ENCODE measurements at places on chromosomes 4 and X.
A peak's percentile ranks its signal among the peaks of the same experiment; 100 is the strongest.

DNA sequence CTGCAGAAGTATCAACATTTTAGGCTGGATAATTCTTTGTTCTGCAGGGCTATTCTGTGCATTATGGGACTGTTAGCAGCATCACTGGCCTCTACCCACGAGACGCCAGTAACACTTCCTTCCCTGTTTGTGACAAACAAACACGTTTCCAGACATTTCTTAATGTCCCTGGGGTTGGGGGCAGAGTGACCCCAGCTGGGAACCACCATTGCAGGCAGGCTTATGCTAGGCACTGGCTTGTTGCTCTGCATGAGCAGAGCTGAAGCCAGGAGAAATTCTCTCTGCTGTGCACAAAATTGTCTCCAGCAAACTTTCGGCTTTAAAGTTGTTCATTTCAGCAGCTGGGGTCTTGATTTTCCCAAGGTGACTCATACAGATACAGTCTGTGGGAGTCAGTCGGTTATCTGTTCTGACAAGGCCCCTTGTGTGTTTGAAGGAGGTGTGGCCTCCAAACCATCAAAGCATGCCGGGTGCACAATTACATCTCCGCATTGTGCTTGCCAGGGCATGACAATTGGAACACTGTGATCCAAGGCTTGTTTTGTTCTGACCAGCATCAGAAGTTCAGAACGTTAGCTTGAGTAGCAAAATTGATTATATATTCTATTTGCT is 156.4 kb upstream of the BOD1L1 start:
- DNase-seq: no peak

DNA sequence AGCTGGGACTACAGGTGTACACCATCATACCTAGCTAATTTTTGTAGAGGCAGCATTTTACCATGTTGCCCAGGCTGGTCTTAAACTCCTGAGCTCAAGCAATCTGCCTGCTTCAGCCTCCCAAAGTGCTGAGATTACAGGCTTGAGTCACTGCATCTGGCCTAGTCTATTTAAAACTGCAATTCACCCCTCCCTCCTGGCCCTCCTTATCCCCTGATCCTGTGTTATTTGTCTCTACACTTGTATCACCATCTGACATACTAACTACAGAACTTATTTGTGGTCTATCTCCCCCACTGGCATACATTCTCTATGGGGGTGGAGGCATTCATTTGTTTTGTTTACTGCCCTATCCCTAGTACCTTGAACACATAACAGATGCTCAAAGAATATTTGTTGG is 23.7 kb downstream of the CC2D2A start:
- DNase-seq: no peak

DNA sequence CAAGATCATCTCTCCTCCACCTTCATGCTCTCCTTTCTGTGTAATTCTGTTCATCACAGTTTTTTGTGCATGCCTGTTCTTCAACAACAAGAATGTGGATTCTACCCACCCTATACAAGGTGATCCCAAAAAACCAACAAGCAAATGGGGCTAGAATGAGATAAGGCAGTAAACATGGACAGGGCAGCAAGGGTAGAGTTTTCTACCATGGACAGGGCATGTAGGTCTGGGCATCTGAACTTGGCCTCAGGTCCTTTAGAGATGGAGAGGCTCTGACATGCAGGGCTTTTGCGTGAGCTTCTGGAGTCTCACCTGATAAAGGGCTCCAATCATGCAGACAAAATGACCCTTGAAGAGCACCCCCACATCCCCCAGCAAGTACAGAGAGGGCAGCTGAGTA is 36.4 kb downstream of the MAP7D2 start:
- DNase-seq: no peak

DNA sequence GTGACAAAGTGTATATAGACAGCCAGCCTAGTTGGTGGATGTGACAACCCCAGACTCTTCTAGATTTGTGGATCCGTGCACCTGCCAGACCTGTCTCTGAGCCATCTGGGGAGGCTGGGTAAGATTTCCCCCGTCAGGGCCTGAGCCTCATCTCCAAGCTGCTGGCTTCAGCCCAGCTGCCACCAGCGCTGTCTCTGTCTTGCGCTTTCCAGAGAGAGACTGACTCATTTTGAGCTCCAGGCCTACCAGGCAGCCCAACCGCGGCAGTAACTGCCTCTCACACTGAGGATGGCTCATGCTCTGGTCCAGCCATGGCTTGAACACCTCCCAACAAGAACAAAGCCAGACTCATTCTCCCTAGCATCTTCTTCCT is 26.4 kb downstream of the NOP14 start:
- no peak for DNase-seq

DNA sequence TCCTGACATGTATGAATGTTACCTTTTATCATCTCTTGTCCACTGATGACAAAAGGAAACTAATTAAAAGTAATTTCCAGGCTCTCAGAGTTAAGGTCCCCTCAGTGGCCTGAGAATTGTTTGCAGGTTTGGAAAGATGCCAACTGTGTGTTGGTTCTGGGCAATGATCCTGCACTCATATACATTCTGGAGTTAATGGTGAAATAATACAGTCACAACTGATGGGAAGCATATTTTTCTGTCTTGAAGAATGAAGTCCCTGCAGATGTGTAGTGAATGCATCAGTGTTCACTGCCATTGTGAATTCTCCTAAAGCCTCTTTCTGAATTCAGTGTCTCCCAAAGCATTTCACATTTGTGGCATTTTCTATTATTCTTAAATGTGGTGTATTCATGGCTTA is 238.1 kb upstream of the PPP1R2C start:
- no peak for DNase-seq

DNA sequence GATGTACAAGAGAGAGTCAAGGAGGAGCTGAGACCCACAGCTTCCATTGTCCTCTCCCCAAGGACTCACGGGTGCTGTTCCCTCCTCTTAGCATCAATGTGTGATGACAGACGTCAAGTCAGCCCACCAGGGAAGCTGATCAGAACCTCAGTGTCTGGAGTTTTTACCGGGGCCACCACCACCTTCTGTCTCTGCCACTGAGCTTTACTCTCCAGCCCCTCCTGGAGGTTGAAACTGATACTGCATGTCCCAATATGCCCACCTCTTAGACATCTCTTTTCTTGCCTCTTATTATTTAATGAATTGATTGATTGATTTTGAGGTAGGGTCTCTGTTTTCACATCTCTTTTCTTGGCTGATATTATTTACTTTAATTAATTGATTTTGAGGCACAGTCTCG is 10.3 kb upstream of the AKAP17A start:
- peak; percentile 13 for DNase-seq

GRCh38 chr4:55736605-55737183 is 82.9 kb upstream of the EXOC1L start:
- DNase-seq: no peak

- no peak for DNase-seq
These were observed 654.4 kb upstream of the TENM3 start for GRCh38 chr4:181588733-181589302.

DNA sequence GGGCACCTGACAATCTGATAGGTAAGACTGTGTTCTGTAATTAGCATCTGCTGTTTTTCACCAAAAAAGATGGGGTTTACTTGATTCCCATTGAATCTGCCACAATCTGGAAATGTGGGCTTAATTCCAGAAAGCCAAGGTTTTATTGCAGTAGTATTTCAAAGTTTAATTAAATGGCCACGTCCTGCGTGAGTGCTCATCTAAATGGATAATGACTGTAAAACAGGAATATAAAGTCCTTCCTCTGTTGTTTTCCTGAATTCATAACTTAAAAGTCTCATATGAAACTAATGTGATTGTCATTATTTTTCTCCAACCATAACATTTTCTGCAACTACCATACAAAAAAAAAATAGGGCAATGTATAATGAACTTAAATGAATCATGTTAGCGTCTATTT is 2.4 kb downstream of the PGM2 start:
- no peak for DNase-seq

DNA sequence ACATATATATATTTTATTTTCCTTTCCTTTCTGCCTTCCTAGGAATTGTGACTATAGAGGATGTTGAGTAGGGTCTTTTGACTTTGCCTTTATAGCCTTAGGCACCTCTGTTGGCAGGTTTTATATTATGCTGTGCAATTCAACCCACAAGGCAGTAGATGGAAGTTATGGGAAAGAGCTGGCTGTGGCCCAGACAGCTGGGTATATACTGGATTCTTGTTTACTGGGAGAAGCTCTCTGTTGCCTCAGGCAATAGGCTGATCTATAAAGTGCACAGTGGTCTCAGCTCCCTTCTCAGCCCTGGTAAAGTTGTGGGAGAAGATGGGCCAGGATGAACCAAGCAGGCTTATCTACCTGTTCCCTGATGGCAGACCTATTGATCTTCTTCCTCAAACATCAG is 342.0 kb downstream of the GBA3 start:
- no peak for DNase-seq

- no peak for DNase-seq
These were observed 114.8 kb upstream of the MAP9 start for GRCh38 chr4:155491336-155492120.

GRCh38 chrX:97609938-97610337 is 726.2 kb downstream of the RPA4 start:
- no peak for DNase-seq

GRCh38 chrX:136261321-136261720 is 10.1 kb upstream of the MAP7D3 start:
- no peak for DNase-seq

GRCh38 chr4:38323141-38323641 is 340.8 kb upstream of the KLF3 start:
- DNase-seq: no peak

- no peak for DNase-seq
These were observed 56.5 kb upstream of the ACSL1 start for GRCh38 chr4:184882276-184882675.

DNA sequence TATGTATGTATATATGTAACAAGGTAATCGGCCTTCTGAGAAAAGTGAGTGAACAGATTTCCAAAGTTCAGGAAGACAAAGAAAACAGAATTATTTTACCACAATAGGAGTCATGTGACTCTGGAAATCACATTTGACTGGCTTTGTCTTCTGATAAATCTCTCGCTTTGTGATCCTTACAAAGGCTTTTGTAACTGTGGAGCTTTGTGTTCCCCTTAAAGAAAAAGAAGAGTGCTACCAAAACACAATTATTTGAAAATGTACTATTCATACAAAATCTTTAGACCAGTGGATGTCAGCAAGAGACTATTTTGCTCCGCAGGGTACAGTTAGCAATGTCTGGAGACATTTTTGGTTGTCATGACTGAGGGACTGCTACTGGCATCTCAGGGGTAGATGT is 238.8 kb downstream of the LDB2 start:
- no peak for DNase-seq

DNA sequence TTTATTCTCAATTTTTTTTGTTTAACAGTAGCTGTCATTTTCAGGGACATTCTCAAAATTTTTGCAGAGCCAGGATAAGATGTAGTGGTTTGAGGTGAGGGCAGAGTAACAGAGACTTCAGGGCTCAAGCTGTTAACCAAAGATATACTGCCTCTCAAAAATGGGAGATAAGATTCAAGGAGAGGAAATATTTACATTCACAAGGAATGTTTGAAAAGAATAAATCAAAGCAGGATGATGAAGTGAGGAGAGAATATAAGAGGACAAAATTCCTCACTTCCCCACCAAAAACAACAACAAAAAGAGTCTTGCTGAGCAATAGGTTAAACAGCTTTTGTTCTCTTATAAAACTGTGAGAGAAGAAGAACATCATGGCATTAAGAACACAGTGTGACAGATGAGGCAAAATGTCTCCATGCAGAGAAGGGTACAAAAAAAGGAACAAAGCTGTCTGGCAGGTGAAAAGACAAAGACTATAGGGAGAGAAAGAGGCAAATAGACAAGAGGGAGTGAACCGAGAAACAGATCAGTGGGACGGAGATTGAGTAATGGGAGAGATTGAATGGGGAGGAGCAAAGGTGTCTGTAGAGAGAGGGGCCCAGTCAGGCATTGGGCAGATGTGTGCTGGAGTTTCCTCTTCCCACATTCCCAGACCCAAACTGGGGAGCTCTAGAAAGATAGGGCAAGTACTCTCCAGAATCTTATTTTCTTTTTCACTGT is 106.1 kb upstream of the TMEM150C start:
- DNase-seq: no peak

- DNase-seq: no peak
These were observed 408.2 kb upstream of the NR3C2 start for GRCh38 chr4:148850257-148850995.

DNA sequence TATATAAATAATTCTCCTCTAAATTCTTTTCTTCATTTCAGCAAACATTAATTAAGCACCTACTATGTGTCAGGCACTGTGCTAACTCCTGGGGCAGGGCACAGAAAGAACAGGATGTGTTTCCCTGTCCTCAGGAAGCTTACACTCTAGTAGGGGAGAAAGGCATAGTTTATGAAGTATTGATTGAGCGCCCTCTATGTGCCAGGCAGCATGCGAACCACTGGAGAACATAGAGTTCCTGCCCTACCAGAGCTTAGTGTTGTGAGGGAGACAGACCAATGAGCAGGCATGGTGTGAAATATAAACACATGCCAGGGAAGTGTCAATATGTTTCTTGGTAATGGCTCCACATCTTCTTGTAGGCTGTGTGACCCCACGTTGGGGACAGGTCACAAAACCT is 3.7 kb downstream of the ADGRG4 start:
- no peak for DNase-seq
